ENCODE measurements at places on chromosomes 7 and 10.

DNA sequence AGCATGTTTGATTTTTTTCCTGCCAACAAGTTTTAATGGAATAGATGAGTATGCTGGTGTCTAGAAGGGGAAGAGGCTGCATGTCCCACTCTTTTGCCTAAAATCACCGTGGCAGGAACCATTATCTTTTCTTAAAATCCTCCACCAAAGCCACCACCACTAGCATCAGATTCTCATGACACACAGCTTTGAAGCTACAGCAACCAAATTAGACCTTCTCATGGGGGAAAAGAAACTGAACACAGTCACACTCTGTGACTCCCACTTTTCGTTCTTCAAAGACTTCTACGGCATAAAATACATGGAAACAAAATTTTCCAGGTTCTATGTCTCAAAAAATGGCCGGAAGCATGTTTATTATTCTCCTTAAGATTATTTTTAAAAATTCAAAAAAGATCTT lies 81.8 kb downstream of the SGMS1 start:
- DNase-seq = no peak

GRCh38 chr7:7178906-7179305 lies 3.4 kb upstream of the C1GALT1 start:
- DNase-seq = no peak

GRCh38 chr10:49174926-49175500 lies 13.2 kb downstream of the TMEM273 start:
- no peak for DNase-seq

- DNase-seq = no peak
Observed at GRCh38 chr7:101058355-101058754, 26.9 kb upstream of the TRIM56 start.

GRCh38 chr10:3419719-3420495 lies 247.3 kb upstream of the PITRM1 start:
- no peak for DNase-seq

DNA sequence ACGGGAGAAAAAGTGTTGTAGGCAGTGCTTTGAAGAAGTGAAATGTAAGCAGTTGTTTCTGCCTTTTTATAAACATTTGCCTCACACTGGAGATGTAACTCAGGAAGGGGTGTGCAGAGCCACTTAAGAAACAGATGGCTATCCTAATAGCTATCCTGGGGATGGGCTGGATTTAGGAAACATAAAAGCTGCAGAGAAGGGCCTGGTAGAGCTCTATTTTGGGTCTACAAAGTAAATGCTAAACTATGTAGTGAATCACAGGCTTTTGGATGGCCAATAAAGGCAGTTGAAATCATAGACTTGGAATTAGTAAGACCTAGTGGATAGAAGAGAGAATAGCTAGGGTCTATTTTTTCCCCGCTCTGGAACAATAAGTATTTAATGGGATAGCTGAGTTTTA lies 79.9 kb upstream of the AGR3 start:
- DNase-seq = no peak

DNA sequence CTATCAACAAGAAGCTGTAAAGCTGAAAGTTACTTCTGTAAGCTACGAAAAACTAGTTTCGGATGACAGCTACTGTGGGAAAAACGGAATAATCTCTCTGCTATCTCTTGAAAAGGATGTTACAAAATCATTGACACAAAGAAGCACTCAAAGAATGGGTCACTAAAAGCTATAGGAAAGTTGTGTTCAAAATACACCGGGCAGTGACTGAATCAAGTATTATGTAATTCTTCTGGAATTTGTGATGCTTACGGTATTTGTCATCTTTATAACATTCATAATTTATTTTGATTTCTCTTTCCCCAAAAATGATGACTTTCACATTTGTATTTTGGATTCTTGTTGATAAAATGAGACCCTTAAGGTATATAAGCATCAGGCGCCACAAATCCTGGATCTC lies 112.1 kb upstream of the KLF6 start:
- DNase-seq = no peak

DNA sequence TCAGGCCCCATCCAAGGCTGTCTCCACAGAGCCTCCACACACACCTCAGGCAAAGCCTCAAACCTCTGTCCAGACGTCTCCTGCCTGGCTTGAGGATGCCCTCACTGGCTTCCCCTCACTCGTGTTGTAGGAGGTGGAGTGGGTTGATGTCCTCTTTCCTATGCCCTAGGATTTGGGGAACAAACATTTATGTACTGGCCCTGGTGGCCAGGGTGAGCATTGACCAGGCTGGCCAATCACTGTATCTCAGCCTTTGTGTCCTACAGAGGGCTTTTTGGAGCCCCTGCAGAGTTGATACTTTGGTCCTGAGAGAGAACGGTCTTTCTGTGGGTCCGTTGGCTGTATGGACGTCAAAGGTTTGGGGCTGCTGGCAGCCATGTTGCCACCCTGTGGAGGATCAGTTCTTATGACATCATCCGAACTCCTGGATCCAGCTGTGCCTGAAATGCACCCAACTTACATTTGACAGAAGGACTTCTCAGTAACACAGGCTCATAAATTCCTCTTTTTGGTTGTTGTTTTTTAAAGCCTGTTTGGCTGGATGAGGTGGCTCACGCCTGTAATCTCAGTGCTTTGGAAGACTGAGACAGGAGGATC lies 2.3 kb upstream of the GRID2IP start:
- no peak for DNase-seq

DNA sequence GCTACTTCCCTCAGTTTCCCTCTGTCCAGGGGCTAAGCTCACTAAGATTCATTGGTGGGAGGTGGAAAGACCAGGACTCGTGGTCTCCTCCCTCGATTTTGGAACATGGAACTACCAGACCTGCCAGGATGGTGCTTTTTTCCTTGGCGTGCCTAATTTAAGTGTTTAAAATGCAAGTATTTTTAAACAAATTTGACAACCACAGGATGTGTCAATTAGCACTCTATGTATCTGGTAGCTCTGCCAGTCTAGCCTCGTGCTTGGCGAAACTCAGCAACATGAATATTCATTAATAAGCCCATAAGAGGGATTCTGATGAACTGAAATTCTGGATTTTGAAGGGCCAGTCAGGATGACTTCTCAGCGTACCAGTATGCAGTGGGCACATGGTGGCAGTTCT lies 145.0 kb upstream of the PRR15 start:
- DNase-seq = no peak

DNA sequence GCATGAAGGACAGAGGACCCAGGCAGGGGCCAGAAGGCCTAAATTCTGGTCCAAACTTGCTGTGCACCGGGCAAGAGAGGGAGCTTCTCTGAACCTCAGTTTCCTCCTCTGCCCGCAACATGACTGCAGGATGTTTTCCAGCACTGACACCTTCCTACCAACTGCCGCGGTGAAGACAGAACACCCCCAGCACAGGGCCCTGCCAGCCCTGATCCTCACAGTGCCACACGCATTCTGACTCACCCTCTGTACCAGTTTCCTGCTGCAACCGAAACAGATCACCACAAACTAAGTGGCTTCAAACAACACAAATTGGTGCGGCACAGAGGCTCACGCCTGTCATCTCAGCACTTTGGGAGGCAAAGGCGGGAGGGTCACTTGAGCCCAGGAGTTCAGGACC lies 18.1 kb downstream of the MAD1L1 start:
- no peak for DNase-seq

GRCh38 chr10:114166043-114166442 lies 8.0 kb downstream of the CCDC186 start:
- DNase-seq = no peak

GRCh38 chr10:75107756-75108683 lies 3.4 kb upstream of the SAMD8 start:
- DNase-seq = no peak

GRCh38 chr10:101587725-101588653 lies at the start of the genes DPCD and POLL:
Gene DPCD, plus strand, starts transcription at chr10:101588321. Its CDS starts 16 bp downstream, at chr10:101588337.
Gene POLL, minus strand, starts transcription at chr10:101588257. Its CDS starts 897 bp downstream, at chr10:101587360.
- DNase-seq = peak; percentile 39

- DNase-seq = no peak
Observed at GRCh38 chr10:5618829-5619228, 47.6 kb downstream of the ASB13 start.

DNA sequence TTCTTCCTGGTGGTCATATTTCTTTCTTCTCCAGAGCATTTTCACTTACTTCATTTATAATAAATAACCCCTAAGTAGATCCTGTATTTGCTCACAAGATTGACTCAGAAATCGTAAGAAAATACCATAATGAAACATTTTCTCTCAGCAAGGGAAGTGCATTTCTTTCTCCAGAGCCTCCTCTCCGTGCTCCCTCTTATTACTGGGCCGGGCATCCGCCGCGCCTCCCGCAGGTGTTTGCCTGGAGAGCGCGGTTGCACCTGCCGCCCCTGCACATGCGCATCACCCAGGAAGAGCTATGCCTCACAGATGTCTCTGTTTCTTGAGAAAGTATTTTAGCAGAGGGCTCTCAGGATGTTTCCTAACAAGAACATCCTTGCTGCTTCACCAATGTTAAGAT lies 509.2 kb downstream of the TCERG1L start:
- DNase-seq = no peak

DNA sequence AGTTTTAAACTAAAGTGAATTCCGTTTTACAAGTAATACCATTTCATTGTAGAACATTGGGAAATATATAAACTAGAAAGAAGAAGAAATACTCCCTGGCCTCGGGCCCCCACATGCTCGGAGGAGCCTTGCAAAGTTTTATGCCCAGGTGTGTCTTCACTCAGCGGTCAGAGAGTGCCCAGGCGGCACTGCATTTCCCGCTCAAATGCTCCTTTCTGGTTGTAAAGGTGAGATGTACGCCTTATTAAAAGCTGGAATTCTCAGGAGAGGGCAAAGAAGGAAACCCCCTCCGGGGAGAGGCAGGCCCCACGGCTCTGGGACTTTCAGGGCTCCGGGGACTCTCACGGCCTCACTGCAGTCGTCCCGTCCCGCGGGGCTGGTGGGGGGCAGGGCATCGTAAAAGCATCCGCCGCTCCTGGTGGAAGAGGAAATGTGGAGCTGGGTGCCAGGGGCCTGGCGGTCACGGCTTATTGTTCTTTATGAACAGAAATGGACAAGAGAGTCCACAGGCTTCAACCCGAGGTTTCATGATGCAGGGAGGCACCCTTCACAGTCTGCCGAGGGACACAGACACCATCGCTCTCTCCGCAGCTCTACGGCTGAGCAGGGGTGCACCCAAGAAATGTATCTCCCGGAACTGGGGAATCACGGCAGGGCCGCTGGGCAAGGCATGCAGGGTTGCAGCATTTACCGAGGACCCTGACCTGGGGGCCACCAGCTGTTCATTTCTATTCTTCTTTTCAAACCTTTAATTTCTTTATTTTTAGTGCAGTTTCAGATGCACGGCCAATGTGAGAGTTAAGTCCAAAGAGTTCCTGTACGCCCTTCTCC lies 47.7 kb upstream of the INPP5A start:
- DNase-seq = no peak

- no peak for DNase-seq
Observed at GRCh38 chr10:1048349-1048731, 579 bp downstream of the IDI1 start.

- DNase-seq = no peak
Observed at GRCh38 chr10:128071417-128071782, 54.8 kb downstream of the MKI67 start.

DNA sequence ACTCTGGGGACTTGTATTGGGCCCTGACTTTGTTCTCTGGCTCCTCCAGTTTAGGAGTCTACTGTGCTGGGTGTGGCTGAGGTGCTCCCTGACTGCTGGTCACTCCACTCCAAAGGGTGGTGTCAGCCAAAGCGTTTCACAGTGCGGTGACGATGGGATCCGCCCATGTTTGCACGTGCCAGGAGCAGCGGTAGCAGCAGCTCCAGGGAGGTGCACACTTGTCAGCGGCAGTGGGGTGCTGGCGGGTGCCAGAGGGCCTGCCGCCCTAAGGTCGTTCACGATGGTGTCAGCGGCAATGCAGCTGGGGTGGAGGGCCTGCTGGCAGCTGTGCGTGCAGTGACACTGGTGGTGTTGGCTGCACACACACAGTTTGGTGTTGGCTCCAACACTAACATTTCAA lies 268.5 kb upstream of the AKR1E2 start:
- DNase-seq = no peak

DNA sequence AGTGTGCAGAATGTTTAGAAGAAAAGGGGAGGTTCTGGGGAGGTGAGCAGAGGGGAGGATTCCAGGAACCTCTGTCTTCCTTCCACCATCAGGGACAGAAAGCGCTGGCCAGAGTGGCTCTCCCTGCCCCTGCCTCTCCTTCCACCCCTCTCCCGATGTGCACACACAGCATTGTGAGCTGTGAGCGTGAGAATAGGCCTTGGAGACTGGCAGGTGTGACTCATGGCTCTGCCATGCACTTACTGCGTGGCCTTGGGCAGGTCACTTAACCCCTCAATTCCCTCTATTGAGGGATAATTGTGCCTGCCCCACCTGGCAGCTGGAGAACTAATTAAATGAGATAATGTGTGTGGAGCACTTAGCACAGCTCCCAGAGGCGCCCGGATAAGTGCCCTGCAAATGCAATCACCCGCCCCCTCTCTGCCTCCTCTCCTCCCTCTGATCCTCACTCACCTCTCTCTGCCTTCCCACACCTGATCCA lies 115.4 kb downstream of the ZMIZ1 start:
- DNase-seq = peak; percentile 40

DNA sequence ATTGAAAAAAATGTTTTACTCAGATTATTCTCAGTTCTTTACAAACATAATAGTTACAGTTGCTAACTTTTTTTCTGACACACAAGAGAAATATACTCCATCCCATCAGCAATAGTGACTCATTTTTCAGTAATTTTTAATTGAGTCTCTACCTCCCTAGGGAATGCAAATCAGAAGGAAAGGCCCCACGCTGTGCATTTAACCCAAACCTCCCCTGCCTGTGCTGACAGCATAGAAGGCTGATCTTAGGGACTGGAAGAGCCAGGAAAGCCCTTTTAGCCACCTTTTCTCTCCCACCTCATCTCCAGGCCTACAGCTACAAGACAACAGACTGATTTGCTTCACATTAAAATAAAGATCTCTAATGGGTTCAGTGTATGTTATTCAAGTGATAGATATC lies 24.7 kb upstream of the PIK3CG start:
- DNase-seq = no peak

DNA sequence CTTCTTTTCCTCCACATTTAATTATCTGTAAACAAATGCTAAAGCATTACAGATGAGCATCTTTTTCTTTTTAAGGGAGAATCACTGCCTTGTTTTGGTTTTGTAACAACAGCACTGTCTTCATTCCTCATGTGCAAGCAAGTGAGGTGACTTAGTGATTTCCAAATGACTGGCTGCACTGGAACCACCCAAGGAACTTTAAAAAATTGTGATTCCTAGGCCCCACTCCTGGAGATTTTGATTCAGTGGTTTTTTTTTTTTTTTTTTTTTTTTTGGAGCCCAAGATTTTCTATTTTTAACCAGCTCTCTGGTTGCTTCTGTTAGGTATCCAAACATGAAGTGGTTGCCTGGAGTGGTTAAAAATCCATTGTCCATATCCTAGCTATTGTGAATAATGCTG lies 176.2 kb downstream of the LRMDA start:
- DNase-seq = no peak

Measured in NCI-H1436 treated with DMSO at 0.1 percent for 48 hours (cell line).